ENCODE measurements at places on chromosomes 5 and 9.

- DNase-seq = no peak
Measured at GRCh38 chr5:83156001-83156400, 78.7 kb downstream of the XRCC4 start.

DNA sequence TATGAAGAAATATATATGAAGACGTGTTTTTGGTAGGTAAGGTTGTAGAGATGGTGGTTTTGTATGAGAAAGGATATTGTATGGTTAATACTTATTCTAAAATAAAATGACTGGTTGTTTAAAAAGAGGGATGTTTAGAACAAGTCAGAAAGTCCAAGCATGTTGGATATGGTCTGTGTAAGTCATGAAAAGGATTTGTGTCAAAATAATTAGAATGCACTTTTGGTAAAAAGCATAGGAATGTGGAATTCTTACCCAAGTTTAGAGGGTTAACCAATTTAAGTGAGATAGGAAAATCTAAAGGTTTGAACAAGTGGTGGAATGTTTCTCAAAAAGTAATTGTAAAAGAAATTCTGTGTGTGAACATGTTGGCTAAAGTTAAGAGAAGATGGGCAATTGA, 1556.5 kb upstream of the C9orf72 start:
- DNase-seq = no peak

DNA sequence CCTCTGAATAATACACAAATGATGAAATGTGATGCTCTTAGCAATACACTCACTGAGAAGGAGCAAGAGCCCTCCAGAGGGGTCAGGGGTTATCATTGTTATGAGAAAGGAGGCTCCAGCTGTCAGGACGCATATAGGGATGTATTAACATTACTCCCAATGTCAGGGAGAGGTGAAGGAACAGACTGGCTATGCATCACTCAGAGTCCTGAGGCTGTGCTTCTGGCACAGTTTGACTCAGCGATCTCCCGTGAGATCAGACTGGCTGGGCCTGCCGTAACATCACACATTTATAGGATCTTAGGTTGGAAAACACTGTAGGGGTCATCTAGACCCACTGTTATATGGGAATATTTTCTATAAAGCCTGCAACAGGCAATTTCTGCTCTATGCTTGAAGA, 226.5 kb upstream of the GLRA1 start:
- no peak for DNase-seq

DNA sequence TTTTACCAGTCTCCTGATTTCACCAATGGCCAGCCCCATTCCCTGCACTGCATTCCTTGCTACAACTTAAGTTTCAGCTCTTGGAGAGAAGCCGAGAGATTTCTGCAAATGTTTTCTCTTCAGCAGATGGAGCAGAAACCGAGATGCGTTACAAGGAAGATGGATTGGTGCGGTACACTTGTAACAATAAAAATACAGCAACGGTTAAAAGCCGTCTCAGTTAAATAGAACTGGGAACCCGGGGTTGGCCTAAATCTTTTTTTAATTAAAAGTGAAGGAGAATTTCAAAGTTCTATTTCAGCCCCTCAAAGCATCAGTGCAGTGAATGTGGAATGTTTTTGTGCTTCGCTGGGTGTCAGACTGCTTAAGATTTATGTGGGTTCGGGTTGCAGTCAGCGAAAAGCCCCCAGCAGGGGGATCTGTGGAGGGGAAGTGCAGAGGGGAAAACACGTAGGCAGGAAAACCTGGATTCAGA, 19.8 kb downstream of the BRINP1 start:
- DNase-seq = no peak

DNA sequence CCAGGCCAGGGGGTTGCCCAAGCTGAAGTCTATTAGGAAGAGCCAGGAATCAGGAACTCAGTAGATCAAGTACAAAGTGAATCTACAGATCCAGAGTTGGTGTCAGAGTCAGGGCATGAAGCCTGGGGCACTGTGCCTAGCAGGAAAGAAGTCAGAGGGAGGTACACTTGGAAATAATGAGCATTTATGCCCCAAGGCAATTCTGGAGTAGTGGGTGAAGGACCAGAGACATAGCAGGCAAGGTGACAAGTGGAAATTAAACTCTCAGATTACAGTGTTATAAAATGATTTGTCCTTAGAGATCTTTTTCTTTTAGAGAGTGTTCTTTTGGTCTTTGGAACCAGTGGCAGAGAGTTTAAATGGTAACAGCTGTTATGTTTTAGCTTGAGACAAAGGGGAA, 138.0 kb downstream of the ADAMTSL1 start:
- no peak for DNase-seq

- no peak for DNase-seq
Measured at GRCh38 chr9:93654351-93654961, 78.1 kb downstream of the PHF2 start.

DNA sequence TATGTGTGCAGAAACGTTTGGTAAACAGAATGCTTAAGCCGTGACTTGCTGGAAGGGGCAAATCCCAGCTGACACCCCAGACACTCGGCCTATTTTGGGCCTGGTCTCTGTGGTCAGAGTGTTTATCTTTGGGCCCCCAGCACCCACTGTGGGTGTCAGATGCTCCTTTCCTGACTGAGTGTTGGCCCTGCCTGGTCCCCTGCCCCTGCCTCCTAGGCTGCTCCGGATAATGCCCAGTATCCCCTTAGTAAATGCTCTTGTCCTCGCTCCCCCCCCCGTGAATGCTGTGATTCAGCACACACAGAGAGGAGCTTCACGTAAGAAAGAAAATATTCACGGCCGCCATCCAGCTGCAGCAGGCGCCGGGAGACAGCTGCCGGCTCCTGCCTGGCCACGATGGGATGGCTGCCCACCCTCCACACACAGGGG, 11.3 kb upstream of the ANGPTL2 start:
- DNase-seq = no peak

- no peak for DNase-seq
Measured at GRCh38 chr5:127867022-127867783, 164.0 kb downstream of the CCDC192 start.

GRCh38 chr5:73534011-73534644, 31.3 kb downstream of the ANKRA2 start:
- DNase-seq = no peak

DNA sequence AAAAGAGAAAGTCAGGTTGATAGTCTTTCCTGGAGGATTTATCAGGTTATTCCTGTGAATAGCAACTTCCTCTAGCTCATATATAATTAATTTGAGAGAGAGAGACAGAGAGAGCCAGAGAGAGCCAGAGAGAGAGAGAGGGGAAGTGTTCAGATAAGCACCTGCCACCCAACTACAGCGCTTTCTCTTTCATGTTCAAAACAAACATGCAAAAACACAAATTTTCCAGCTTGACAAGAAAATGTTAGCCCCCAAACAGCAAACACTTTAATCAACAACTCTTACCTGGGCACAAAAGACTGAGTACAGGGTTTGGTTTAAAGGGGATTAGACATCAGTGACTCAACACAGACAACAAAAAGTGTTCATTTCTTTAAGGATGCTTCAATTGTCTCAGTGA, 61.7 kb upstream of the PLPP6 start:
- peak; percentile 12 for DNase-seq

- DNase-seq = no peak
Measured at GRCh38 chr5:141914199-141914743, 9.4 kb upstream of the DELE1 start.

DNA sequence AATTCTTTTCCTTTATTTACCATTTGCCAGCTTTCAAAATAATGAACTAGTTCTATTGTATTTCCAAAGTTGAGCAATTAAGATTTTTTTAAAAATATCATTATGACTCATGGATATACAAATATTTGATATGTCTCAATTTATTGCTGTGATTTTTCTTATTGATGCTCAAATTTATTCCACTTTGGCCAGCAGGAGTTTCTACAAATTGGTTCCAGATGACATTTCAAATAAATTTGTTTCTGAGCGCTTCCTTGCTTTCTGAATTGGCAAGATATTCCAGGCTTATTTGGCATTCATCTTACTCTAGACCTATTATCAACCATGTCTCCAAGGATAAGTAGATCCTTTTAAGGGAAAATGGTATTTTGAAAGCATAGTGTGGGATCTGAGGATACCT, 58.5 kb upstream of the TJP2 start:
- DNase-seq = no peak

DNA sequence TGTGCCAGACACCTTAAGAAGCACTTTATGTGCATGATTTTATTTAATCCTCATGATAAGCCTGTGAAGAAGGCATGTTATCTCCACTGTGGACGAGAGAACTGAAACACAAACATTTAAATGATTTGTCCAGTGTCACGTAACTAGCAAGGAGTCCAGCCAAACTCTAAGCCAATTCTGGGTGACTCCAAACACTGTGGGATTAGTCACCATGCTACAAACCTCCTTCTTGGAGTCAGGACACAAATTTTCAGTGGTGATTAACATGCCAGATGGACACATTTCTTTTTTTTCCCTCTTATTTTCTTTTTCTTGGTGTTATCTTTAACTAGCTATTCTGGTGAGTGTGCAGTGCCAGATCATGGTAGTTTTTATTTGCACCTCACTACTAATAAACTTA, 316.8 kb downstream of the NDUFS4 start:
- no peak for DNase-seq

DNA sequence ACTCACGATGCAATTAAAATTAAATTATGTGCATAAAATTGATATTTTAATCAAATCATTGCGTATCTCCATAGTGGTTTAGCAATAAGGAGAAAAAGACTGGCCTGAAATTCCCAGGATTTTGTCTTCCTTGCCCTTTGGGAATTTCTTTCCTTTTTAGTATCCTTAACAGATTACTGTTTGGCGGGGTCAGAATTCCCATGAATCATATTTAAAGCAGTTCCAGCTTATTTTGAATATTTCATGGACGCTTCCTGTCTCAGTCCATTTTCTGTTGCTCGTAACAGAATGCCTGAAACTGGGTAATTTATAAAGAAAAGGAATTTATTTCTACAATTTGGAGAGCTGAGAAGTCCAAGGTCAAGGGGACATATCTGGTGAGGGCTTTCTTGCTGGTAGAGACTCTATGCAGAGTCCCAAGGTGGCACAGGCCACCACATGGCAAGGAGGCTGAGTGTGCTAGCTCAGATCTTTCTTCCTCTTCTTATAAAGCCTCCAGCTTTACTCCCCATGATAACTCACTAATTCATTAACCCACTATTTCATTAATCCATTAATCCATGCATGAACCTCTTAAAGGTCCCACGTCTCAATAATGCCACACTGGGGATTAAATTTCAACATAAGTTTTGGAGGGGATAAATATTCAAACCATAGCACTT, 37.8 kb downstream of the CDH6 start:
- DNase-seq = no peak

DNA sequence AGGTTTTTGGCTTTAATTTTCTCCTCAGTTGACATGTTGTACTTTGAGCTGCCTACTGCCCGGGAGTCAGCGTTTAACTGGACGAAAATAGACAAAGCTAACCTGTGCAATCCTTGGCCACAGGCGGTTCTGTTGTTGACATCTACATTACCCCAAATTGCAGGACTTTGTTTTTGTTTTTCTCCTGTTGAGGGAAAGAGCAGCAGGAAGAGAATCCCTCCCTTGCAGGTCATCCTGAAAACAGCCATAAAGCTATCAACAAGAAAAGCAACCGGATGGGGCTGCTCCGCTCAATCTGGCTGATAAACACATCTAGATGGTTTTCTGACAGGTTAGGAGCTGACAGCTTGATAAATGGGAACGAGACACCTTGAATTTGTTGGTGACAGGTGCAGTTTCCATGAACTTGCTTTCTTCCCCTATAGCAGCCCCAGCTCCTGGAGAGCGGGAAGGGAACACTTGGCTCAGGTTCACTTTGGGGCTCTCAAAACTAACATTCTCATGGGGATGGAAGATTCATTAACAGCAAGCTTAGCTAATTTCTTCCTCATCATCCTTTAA, 331.5 kb downstream of the SLIT3 start:
- no peak for DNase-seq

- DNase-seq = no peak
Measured at GRCh38 chr9:129774791-129775447, 22.1 kb upstream of the PTGES start.

GRCh38 chr9:137009938-137010732, 13.8 kb upstream of the CLIC3 start:
- no peak for DNase-seq

DNA sequence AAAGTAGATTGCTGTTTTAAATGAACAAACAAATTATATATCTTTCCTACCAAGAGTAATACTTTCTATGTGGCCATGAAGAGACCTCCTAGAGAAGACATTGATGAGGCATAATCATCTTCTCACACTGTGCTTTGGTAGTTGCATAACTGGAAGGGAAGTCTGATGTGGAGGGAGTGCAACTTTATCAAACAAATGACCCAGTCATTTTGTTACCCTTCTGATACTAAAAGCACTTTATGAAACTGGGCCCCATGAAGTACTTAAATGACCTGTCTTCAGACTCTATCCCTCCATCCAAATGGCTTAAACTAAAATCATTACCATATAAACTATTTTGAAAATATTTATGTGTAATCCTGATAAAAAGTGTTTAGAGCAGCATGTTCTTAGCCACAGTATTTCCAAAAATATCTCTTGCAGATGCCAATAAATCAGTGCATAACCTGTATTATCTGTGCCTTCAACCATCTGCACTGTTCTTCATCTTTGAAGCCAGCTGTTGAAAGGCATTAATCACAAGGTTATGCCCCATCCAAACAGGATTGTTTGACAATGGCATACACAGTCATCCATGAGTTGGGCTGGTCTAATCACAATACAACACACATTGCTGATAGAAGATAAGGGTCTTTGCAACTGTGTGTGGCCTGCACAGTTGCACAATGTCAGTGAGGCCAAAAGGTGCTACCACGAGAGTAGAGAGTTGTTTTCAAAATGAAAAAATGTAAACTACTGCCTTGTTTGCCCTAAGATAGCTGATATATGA, 31.9 kb upstream of the MIER3 start:
- no peak for DNase-seq

DNA sequence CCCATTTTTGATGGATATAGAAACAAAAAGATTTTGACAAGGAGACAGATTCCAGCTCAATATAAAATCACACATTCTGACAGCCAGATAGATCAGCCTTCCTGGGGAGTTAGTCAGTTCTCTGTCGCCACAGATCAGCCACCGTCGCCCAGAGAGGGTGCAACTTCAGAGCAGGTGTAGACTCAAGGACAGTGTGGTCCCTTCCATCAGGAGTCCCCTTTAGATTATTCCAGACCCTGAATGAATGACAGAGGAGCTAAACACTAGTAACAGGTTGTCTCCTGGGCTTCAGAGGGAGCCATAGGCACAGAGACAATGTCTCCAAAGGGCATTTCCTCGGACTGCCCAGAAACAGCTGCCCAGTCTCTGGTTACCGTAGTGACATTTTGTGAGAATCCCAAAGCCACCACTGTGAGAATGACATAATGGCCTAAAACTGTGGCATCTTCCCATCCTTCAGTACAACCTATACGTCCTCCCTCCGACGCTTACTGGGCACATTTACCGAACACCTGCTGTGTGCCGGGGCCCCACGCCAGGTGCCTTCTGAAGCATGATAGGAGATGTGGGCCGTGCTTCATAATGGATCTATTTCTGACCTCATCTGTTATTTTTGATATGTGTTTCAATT, 47.4 kb upstream of the SLC2A8 start:
- no peak for DNase-seq

DNA sequence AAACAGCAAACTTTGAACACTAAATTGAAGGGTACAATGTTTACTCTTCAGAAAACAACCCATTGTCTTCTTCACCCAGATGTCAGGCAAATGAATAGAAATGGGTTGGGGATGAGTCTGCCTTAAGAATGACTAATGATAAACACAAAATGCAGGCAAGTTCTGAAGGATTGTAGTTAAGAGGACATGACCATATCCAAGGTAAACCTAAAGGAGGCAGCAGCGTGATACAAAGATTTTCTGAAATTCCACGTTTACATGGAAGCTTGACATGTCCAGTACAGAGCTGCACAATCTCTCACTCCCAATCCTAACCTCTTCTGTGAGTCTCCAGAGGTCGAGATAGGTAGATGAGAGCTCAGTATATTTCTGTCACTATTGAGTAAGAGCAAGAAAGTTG, 1263.2 kb upstream of the CDH6 start:
- DNase-seq = no peak
